Activated CD4-positive, alpha-beta T cell treated with anti-CD3 and anti-CD28 coated beads, Interleukin-2, amount 50 U/mL, for 4 hours (primary cell): ENCODE measurements at places on chromosomes 7 and 10.
A peak's percentile ranks its signal among the peaks of the same experiment; 100 is the strongest.

DNA sequence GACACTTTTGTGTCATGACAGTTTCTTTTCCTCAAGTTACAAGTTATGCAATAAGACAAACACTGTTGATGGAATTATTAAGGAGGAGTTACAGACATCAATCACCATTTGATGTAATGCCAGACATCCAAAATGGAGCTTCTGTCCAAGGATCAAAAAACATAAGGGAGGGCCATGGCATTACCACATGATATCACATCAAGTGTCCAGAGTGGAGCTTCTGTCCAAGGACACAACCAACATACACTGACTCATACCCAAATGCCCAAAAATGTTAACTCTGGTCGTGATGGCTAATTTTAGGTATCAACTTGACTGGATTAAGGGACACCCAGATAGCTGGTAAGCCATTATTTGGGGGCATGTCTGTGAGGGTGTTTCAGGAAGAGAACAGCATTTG is 140.4 kb downstream of the DOCK4 start:
- DNase-seq: no peak

GRCh38 chr10:60714233-60714632 is 64.0 kb upstream of the CDK1 start:
- no peak for DNase-seq

DNA sequence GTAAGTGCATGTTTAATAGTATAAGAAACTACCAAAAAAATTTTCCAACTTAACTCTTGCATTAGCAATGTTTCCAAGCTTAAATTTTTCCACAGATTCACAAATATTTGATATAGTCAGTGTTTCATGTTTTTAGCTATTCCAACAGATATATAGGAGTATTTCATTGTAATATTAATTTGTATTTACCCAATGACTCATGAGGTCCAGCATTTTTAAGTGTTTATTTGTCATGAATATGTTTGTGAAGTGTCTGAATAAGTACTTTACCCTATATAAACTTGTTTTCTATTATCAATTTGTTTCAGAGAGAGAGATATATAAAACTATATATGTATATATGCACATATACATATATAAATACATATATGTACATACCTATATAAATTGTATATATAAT is 71.0 kb downstream of the SEMA3D start:
- DNase-seq: no peak

DNA sequence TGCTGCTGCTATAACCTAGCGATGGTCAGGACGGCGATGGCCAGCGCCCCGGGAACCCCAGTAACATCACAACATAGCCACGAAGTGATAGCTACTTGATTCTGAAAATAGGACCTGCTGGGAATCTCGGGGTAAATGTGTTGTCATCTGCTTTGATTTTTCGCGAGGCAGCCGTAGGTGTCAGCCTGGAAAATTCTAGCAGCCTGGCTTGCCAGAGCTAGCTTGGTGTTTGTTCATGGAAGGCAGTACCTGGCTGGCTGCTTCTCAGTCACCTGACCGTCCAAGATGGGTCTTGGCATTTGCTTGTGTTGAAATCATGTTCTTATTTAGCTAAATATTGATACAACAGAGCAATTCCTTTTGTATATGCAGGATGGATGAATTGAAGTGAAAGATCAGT is 82.4 kb upstream of the BTBD16 start:
- DNase-seq: no peak

DNA sequence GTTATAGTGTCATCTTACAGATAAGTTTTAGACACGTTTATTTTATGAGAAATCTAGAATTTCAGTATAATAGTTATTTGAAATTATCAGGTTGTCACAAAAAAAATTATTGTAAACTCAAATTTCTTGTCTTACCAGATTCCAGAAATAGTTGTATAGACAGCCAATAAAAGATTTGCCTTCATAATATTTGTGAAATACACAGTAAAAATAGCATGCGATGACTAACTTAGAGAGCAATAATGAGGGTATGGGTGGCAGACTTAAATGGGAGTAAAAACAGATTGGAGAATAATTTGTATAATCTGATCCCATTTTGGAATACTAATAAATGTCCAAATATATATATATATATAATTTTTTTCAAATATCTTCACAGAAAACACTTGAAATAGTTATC is 687.5 kb upstream of the LRRTM3 start:
- DNase-seq: no peak

- DNase-seq: peak; percentile 39
Observed at GRCh38 chr10:22652988-22653481, 61.3 kb downstream of the PIP4K2A start.

DNA sequence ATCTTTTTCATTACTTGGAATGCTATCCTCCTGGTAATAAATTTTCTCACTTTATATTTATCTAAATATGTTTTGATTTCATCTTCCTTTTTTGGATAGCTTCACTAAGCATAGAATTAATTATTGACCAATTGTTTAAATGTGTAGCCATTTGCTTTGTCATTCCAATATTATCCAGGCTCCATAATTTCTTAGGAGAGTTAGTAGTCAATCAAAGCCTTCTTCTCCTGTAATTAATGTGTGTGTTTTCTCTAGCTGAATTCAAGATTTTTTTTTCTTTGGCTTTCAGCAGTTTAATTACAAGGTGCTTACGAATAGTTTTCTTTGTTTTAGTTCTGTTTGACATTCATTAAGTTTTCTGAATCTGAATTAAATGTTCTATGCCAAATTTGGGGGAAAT is 545.9 kb upstream of the CELF2 start:
- no peak for DNase-seq

- no peak for DNase-seq
Observed at GRCh38 chr7:90994601-90995000, 269.6 kb upstream of the FZD1 start.

GRCh38 chr7:95642173-95642572 is 45.9 kb upstream of the PDK4 start:
- no peak for DNase-seq

GRCh38 chr7:44922351-44922694 is 37.0 kb upstream of the PURB start:
- no peak for DNase-seq

GRCh38 chr10:74681917-74682627 is 144.3 kb upstream of the KAT6B start:
- no peak for DNase-seq

- DNase-seq: no peak
Observed at GRCh38 chr7:50633414-50633710, 68.2 kb upstream of the DDC start.

DNA sequence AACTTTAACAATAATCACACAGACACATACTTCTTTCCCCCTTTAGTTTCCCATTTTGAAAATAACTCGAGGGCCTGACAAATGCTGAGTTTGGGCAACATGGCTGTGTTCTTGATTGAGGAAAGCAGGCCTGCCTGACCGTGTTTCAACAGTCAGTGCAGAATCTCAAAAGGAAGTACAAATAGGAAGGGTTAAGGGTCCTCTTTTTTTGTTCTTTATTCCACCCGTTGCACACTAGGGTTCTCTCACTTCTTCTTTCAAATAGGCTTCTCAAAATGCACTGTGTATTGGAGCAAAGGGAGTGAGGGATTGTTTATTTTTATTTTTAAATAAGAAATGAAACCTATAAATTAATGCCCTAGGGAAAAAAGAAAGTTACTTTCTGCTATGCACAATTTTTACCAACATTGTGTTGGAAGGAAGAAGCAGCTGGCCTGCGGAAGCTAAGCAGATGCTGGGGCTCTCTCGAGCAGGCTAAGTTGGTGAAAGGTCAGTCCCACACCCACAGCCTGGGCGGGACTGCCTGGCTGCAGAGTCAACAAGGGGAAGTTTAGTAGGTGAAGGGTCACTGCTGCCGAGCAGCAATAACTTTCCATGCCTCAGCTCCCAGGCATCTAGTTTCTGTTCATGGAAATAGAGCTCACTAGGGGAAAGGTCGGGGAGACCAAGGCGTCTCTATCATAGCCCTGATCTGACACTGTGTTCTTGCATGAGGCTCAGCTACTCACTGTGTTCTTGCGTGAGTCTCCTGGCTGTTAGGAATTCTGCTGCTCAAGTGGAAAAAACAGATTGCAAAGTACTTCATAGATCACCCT is 12.2 kb upstream of the PDK4 start:
- DNase-seq: no peak

DNA sequence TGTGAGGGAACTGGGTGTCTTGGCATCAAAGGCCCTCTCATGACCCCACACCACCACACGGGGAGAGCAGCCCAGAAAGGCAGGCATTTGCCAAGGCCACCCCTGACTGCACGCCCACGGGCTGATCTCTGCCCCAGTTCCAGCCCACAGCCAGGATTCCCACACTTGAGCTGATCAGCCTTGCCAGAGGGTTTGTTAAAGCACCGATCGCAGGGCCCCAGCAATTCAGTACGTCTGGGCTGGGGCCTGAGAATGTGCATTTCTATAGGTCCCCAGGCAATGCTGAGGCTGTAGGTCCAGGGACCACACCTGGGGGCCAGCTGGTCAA is 103.9 kb downstream of the TNS3 start:
- no peak for DNase-seq

GRCh38 chr10:20936396-20936795 is 39.3 kb upstream of the NEBL start:
- no peak for DNase-seq

- no peak for DNase-seq
Observed at GRCh38 chr10:83083831-83084230, 1055.5 kb upstream of the GHITM start.

DNA sequence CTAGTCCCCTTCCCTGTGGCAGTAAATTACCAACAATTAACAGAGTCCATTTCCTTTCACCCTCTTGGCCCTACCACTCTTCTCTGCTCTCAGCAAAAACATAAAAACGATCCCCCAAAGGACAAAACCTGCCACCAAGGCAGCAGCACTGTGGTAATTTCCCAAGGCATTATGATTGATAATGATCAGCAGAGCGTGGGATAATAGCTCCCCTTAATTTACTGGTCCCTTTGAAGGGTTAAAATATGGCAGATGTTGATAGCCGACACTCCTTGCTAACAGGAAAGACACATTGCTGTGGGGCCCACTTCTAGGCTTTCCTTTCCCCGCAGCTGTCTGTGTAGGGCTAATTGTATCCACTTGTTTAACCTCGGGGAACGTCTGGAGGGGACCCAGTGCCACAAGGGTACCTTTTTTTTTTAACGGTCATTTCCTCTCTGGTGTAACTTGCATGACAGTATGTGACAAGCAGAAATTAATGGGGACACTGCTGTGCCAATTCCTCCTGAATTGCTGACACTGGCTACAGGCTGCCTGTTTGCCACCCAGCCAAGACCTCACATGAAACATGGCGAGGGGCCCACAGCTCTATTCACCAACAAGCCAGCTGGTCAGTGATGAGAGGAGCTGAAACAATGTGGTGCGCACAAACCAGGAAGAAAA is 81.3 kb downstream of the CDK6 start:
- DNase-seq: no peak

- DNase-seq: no peak
Observed at GRCh38 chr7:4436361-4436895, 245.7 kb upstream of the FOXK1 start.

- no peak for DNase-seq
Observed at GRCh38 chr7:122869260-122869659, 17.0 kb downstream of the CADPS2 start.

- no peak for DNase-seq
Observed at GRCh38 chr7:69717221-69717620, 118.9 kb downstream of the AUTS2 start.

DNA sequence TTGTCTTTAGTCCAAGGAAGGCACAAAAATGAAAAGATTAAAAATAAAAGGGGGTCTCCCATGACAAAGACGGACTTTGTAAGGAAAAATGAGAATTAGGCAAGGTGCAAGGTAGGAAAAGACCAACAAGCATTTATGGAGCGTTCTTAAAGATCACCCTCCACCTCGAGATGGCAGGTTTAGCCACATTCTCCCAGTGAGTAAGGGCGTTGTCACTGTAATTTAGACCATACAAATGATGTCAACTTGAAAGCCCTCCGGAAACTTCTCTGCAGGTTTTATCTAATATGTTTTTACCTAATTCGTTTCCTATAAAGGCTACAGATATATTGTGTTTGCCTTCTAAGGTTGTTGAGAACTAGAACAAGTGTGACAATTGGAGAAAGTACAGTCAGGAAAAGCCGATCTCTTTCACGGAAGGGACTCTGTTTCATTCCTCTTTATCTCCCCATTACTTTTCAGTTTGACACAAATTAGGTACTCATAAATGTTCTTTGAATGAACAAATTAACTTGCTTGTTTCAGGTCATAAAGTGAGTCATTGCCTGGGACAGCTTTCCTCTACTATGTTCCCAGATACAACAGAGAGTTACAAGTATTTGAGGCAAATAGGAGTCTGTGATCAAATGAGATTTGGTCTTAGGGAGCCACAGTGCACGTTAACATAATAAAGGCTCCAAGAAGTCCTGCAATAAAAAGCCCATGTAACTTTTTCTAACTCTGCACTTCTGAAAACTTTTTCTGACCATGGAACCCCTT is 102.6 kb upstream of the HABP2 start:
- DNase-seq: no peak

- no peak for DNase-seq
Observed at GRCh38 chr7:156781972-156782371, 111.0 kb downstream of the LMBR1 start.

DNA sequence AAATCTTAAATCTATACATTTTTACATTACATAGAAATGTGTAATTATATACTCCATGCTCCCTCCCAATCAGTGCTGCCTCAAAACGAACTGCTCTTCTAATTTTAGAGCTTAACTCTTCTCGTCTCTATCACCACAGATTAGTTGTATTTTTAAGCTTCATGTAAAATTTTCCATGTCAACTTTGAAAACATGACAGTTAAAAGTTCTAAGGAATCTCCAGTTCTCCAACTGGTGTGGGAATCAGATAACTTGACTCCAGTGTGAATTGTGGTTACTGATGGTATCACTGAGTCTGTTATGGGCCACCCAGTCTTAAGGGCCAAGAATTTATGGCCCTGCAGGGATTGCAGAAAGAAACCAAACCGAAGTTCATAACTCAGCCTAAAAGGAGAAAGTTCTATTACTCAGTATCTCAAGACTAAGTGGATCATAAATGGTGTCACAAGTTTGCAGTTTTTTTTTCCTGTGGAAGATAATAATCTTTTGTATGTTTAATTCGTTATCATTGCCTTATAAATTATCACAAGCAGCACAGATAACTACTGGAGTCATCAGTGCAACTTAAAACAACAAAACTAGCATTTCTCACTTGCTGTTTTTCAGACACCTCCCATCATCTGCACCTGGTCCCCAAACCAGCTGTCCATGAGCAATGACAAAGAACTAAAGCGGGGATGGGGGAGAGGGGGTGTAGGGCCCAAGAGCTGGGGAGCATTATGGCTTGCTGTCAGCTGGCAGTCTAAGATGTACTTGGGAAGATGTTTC is 31.5 kb upstream of the KMT2E start:
- DNase-seq: no peak

- DNase-seq: no peak
Observed at GRCh38 chr10:101859530-101859929, 15.9 kb upstream of the KCNIP2 start.

- DNase-seq: no peak
Observed at GRCh38 chr7:117157241-117158209, 165.3 kb downstream of the WNT2 start.

DNA sequence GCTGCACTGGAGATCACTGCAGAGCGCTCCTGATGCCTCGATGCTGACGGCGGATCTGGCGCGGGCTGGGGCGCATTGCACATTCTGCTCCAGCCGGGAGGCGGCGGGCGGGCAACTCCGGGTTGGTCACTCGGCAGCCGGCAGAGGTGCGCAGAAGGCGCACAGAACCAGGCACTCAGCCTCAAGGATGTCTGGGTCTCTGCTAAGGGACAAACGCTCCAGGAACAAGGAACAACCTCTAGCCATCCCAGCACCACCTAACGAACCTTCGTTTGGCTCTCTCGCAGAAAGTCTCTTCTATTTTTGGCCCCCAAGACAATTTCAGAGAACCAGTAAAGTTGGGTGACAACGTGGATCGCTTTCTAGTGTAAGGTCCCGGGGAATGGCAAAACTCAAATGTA is 254.6 kb downstream of the OTUD1 start:
- DNase-seq: no peak

- no peak for DNase-seq
Observed at GRCh38 chr7:104135760-104136558, 71.9 kb downstream of the ORC5 start.
